ENCODE measurements at places on chromosomes 4 and X.

- peak; percentile 44 for DNase-seq
Measured at GRCh38 chrX:76279007-76279406, 106.1 kb downstream of the PBDC1 start.

DNA sequence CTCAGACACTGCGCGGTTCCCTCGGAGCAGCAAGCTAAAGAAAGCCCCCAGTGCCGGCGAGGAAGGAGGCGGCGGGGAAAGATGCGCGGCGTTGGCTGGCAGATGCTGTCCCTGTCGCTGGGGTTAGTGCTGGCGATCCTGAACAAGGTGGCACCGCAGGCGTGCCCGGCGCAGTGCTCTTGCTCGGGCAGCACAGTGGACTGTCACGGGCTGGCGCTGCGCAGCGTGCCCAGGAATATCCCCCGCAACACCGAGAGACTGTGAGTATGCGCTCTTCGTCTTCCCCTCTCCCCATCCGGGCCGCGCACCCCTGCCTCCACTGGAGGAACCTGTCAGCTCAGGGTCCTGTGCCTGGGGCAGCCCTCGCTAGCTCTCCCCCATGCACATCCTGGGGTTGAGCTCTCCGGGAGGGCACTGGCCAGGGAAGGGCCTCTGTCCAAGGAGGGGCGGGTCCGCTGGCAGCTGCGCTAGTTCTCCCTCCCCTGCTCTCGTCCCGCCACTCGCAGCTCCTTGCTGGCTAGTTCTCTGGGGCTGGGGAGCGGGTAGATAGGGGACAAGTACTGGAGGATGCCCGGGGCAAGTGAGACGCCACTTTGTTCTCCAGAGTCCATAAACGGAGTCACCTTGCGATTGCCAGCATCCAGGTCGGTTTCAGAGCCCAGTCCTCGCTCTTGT lies 2.2 kb downstream of the SLIT2 start:
- no peak for DNase-seq

- no peak for DNase-seq
Measured at GRCh38 chr4:188408244-188409030, 269.2 kb downstream of the TRIML1 start.

DNA sequence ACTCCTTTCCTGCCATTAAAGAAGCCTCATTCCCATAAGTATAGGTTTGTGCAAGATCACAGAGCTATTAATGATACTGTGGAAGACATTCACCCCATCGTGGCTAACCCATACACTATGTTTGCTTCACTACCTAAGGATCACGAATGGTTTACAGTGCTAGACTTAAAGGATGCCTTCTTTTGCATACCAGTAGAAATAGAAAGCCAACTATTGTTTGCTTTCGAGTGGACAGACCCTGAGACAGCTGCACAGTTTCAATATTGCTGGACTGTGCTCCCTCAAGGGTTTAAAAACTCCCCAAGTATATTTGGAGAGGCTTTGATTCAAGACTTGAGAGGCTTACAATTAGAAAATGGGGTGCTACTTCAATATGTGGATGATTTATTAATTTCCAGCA lies 16.0 kb upstream of the PAPSS1 start:
- DNase-seq: no peak

DNA sequence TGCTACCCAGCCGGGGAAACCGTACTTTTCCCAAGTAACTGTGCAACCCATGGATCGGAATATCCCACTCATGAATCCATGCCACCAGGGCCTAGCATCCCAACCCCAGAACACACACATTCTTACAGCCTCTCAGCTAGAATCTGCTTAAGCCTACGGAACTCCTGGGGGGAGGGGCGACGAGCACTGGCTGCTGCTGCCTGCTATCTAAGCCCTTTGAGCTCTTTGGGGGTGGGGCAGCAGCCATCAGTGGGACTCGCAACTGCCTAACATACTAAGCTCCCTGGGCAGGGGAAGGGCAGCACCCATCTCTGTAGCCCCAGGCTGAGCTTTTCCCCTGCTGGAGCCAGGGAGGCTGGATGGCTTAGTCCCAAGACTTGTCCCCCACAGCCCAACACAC lies 28.6 kb downstream of the NUDT10 start:
- no peak for DNase-seq

DNA sequence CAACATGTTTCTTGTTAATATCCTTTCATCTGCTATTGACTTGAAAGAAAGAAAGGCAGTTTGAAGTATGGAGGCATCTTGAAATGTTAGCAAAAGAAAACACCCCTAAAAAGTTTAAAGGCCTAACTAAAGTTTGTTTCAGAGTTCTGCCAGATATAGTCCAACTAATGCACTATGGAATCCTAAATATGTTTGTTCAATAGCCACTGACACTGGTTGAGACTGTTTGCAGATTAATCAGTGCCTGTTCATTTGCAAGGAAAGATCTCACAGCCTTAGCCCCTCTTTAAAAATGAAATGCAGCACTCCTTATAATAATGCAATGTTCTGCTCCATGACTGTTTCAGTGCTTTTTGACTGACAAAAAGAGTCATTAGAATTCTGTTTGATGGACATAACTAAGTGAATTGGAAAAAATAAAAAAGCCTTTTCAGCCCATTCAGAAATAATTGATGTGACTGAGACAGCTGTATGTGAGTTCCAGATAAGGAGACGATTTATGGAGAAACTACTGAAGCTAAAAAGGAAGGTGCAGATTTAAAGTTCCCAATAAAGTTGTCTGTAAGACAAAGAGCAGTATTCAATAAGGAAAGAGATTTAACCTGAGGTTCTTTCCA lies 192.0 kb downstream of the PCDH7 start:
- peak; percentile 5 for DNase-seq

- no peak for DNase-seq
Measured at GRCh38 chr4:25129917-25130316, 30.3 kb downstream of the SEPSECS start.

All from Caco-2 (cell line).